Fibroblast of skin of left quadriceps (primary cell): ENCODE measurements at places on chromosomes 13 and 19.

DNA sequence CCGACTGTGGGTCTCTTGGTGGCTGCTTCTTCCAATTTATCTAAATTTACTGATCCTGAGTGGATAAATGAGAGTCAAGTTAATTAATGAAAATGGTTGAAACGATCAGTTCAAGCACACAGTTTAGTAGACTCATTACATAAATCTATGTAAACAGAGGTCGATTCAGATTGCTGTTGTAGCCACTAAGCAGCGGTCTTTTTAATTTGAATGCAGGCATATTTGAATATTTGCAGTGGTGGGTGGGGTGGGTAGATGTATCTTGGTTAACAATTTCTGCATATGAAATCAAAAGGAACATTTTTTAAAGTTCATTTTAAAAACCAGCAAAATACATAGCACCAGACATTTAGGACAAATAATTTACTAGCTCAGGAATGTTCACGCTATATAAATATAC is 325.9 kb downstream of the KLF12 start:
- DNase-seq = no peak

DNA sequence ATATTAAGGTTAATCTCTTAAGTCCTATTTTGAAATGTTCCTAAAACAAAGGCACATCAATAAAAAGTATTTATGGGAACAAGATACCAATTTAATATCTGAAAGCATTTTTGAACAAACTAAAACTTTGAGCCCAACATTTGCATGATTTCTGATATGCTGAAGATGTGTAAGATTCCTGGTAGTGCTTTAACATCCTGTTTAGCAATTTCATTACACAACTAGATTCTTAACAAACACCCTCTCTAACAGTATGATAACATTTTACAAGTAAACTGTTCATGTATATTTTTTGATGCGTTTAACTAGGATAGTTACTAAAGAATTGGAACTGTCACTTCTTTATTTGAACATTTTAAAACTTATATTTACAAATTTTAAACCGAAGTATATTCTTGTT is 63.9 kb downstream of the DACH1 start:
- no peak for DNase-seq

- no peak for DNase-seq
Measured at GRCh38 chr13:33016414-33017322, at the start of gene KL. KL (plus strand) TSS chr13:33016423; CDS start chr13:33016441, 18 bp downstream.

DNA sequence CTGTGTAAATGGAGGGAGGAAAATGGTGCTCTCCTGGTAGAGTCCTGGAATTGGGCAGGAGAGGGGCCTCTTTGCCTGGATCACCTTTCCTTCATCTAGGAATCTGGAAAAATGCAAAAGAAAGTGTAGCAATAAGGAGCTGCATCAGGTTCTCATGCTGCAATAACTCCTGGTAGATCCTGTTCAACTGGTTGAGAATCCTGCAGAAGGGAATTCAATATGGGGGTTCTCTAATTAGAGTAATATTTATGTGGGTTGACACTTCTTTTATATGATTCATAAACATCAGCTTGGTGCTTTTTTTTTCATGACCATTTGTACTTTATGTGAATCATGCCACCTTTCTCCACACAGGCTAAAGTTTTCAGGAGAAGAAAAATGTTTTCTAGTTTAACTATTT is 9.5 kb upstream of the NUDT15 start:
- no peak for DNase-seq

- no peak for DNase-seq
Measured at GRCh38 chr19:36121486-36122124, 6.3 kb downstream of the TBCB start.

GRCh38 chr13:52775511-52775910 is 35.9 kb upstream of the CNMD start:
- no peak for DNase-seq

DNA sequence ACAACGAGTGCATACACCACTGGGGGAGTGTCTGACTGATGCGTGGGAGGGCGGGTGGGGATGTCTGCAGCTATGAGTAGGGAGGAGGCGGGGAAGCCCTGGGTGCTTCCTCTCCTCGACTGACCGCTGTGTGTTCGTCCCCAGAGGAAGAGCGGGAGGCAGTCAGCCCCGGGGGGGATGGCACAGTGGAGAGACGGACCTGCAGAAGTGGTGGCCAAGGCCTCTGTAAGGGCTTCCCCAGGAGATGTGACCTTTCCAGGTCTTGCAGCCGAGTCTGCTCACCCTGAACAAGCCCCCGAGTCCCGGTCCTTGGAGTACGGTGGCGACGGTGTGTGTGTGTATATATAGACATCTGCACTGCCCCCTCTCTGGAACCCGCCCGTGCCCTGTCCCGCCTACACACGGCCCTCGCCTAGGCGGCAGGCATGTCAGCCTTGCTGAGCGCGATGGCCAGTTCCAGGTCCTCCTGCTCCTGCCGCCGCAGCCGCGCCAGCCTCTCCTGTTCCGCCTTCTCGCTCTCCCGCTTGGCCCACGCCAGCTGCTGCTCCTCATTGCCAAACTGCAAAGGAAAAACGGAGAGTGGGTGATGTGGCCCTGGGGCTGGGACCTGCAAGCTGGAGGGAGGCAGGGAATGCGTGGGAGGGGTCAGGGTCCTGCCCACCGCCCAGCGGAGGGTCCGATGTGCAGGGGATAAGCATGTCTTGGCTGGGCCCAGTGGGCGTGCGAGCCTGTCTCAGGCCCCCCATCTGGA is 30.8 kb downstream of the KLF2 start:
- no peak for DNase-seq

- DNase-seq = no peak
Measured at GRCh38 chr19:7860714-7861618, 13.2 kb downstream of the PRR36 start.

- DNase-seq = no peak
Measured at GRCh38 chr19:3245050-3245449, 20.6 kb downstream of the CELF5 start.

DNA sequence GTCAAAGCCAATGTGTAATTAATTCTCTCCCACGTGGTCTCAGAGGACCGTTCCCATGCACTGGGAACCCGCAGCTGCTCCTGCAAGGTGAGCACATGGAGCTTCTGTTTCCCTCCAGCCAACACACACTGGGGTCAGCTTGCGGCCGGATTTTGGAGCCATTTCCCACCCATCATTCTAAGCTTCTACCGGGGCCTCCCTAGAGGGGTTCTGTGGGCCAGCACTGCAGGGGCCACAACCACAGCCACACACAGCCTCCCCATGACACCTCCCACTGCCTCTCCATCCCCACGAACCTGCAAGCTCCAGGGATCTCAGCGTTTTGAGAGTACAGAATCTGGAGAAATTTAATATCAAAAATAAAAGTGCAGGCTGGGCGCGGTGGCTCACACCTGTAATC is 120.7 kb upstream of the SOX1 start:
- DNase-seq = no peak

GRCh38 chr13:27770809-27771208 is 21.5 kb upstream of the GSX1 start:
- no peak for DNase-seq

DNA sequence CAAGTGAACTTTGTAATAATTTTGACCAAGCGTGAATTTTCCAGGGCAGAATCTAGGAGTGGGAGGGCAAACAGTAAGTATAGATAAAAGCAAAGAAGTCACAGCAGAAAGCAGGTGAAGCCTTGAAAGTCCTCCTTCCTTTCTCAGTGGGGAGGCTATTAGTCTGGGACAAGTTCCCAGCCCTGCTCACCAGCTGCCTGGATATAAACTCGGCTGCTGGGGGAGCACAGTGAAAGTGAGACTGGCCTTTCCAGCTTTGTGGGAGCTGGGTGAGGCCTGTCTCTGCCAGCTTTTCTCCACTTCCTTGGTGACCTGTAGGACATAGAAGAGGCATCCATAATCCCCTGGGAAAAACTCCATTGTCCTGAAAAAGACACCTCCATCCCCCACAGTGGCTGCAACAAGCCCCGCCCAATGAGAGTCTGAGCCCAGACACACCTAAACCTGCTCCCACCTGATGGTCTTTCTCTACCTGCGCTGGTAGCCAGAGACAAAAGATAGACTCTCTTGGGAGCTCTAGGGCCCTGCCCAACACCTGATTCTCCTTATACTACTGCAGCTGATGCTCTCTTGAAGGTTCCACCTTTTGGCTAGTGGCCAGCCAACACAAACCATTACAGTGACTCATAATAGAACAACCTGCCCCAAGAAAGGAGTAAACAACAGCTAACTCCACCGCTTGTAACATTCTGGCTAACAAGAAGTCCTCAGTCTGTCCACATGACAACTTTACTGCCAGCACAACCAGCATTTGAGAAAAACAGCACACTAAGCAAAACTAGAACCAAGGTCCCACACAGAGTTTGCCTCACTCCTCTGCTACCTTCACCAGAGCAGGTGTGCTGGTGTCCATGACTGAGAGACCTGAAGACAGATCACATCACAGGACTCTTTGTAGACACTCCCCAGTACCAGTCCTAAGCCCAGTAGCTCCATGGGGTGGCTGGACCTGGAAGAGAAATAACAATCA is 252.2 kb upstream of the SLITRK6 start:
- no peak for DNase-seq

DNA sequence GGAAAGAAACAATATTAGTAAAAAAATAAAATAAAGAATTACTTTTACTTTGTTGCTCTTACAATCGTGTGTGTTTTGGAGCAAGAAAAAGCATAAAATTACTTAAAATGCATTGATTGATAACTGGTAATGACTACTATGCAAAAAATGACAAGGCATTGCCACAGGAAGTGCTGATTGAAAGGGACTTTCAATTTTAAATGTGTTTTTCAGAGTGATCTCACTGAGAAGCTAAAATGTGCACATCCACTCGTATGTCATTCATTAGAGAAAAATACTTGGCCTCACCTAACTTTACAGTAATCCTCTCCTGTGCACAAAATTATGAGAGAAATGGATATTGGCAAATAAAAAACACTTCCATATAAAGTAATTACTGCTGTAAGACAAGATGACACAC is 934.9 kb downstream of the SLITRK6 start:
- DNase-seq = no peak

DNA sequence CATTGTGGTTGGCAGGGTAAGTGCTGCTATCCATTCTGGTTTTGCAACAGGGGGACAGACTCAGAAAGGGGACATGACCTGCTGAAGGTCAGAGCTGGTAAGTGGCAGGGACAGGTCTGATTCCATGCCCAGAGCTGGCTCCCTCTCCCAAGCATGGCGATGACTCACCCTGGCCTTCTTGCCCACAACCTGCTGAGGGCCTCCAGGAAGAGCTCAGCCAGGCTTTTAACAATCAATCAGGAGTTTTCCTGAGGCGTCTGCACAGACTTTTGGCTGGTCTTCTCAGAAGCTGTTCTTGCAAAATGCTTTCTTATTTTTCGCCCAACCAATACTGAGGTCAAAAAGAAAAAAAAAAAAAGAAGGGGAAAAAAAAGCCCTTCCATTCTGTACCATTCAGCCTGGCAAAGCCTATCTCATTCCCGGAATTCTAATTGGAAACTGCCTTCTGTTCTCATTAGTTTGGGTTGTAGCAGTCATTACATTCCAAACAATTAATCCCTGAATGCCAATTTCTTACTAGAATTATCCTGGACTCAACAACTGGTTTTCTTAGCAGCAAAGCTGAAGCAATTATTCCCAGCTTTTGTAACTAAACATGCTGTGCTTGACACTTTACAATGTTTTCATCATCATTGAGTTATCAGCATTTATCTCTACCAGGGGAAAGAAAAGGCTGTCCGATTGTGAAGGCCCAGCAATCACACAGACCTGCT is 17.7 kb downstream of the SIAH3 start:
- DNase-seq = no peak

GRCh38 chr13:99977334-99977911 is 4.2 kb upstream of the ZIC2 start:
- no peak for DNase-seq

GRCh38 chr13:25860862-25861261 is 191.0 kb downstream of the SHISA2 start:
- peak; percentile 31 for DNase-seq

- no peak for DNase-seq
Measured at GRCh38 chr13:80962855-80963254, 621.9 kb upstream of the SPRY2 start.

DNA sequence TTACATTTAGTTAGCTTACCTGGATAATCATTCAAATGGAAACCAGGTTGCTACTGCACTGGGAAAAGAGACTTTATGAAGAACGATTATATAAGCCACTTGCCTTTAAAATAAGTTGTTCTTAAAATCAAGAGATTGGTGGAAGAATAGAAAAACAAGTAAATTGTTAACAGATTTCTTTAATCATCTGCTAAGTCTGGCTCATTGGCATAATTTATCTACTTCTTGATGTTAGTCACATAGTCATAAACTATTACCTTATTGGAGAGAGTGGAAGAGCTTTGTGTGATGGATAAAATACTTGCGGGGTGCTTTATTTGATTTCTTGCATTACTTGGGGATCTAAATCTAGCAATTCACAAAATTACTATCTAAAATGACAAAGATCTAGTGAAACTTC is 6.8 kb downstream of the LSM14A start:
- no peak for DNase-seq

DNA sequence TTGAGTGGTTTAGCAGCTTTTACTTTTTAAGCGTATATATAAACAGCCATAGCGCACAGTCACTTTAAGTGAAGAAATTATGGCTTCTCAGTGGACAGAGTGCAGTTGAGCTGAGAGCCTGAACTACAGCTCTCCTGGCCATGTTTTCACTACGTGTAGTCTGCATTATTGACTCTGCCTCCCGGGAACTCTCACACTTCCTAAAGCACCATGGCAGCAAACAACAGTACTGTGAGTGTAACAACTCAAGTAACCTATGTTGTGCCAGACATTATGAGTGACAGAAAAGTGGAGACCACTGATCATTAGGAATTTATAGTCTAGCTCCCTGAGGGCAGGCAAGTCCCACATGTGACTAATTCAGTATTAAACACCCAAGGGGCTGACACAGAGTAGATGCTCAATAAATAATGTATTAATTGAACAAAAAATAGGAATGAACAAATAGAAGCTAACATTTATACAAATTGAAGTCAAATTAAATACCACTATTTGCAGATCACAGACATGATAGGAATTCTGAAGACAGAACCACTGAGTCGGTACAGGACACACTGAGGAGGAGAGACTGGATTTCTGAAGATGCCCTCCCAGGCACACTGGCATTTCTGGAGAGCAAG is 19.7 kb downstream of the EFNB2 start:
- no peak for DNase-seq

- DNase-seq = no peak
Measured at GRCh38 chr19:33796164-33796875, at the start of gene KCTD15. KCTD15 (plus strand) TSS chr19:33796870; CDS start chr19:33800455, 3,585 bp downstream.

DNA sequence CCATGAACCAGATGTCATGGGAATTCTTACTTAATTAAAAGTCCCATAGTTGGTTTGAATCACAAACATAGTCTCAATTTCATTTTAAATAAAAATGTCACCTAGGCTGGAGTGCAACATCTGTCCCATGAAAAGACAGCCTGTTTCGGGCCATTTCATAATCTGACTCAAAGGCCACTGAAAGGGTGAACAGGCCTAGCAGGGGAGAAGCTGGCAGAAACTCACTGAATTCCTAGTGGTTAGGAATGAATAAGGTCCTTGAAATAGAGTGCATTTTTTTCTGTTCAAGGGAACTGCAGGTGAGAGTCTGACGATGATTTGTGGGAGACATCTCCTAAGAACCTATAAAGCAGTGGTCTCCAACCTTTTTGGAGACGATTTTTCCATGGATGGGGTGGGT is 44.0 kb upstream of the PCCA start:
- no peak for DNase-seq
